ENCODE measurements at places on chromosomes 3 and 15.
A peak's percentile ranks its signal among the peaks of the same experiment; 100 is the strongest.

DNA sequence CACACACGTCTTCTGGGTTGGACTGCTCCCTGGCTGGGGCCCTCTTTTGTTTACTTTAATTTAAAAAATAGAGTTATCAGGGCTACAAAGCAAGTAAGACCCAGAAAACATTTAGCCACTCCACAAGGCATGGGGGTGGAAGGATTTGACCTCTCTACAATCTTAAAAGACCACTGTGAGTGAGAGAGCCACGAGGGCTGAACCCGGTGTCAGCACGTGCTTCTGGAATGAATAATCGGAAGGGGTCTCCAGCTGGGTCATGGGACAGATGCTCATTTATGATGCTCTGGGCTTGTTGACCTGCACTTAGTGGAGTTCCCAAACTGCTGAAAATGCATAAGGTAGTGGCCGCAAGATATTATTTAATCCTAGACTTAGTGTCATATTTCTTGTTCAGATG is 52.4 kb downstream of the EIF4E3 start:
- no peak for DNase-seq

- no peak for DNase-seq
Measured at GRCh38 chr3:40851836-40852235, 327.1 kb downstream of the ZNF621 start.

DNA sequence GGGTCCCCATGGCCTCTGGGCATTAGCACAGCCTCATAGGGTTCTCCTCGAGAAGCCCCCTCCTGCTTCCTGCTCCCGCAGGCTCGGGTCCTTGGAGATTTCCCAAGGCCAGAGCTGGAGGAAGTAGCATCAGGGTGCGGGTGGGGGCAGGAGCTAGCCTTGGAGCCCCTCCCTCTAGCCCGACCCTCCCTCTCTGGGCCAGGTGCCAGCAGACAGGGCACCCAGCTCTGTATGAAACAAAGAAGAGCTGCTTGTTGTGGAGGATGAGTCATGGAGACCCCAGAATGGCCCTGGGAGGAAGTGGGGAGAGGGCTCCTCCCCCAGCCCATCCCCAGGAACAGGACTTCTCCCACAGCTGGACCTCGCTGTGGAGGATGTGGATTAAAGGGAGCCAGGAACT is 29.2 kb downstream of the EPHB3 start:
- no peak for DNase-seq

GRCh38 chr3:100825574-100825973 is 116.3 kb downstream of the TFG start:
- DNase-seq = no peak

DNA sequence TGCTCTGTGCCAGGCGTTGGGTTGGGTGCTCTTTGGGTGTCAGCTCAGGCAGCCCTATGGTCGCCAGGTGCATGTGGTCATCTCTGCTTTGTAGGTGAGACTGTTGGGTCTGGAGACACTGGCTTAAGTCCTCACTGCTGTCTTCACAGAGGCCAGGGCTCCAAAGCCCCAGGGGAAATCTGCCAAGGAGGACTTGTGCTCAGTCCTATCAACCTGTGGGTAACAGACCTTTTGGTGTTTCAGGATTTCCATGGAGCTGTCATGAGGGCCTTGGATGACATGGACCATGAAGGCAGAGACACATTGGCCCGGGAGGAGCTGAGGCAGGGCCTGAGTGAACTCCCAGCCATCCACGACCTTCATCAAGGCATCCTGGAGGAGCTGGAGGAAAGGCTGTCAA is 50.1 kb upstream of the NR2C2 start:
- no peak for DNase-seq

DNA sequence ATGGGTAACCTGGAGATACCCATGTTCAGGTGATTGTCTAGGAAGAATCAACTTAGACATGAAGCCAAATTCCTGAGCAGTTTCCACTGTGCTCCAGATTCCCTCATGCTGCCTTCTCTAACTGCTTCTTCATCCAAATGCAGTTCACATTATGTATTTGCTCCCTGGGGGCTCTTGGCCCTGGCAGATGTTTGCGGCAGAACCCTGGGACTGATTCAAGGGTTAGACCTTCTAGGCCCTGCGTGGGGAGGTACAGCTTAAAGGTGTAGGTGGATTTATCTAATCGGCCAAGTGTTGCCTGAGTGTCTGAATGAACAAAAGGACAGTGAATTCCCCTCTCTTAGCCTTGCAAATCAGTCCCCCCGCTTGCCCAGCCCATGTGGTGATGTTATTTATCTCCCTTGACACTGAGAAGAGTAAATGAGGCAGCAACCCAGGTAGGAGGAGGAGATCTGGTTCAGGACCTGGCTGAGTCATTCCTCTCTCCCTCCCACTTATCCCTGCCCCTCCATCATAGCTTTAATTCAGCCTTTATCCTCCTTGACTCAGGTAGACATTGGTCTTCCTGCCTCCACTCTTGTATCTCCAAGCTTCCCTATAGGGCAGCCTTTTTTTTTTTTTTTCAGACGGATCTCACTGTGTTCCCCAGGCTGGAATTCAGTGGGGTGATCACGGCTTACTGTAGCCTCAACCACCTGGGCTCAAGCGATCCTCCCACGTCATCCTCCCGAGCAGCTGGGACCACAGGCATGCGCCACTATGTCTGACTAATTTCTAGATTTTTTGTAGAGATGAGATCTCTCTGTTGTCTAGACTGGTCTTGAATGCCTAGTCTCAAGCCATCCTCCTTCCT is 54.8 kb downstream of the MAGEF1 start:
- DNase-seq = no peak

GRCh38 chr3:128710816-128711433 is 15.1 kb upstream of the RAB7A start:
- DNase-seq = no peak

DNA sequence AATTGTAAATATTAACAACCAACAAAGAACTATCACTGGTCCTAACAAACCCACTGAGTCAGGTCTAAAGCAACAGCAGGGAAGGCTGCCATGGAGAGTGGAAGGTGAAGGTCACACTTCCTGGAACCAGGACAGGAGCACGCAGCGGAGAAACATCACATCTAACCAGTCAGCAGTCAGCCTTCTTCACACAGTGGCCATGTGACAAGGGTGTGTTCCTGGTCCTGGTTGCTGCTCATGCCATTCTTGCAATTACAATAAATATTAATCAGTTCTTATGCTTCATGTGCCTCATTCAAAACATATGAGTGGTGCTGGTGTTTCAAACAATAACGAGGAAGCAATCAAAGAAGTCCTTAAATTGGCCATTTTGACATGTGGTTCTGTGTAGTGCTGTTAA is 162.8 kb downstream of the ARRDC4 start:
- no peak for DNase-seq

GRCh38 chr3:148309390-148310035 is 388.2 kb upstream of the AGTR1 start:
- DNase-seq = no peak

GRCh38 chr15:83166830-83167229 is 40.8 kb downstream of the HDGFL3 start:
- DNase-seq = no peak

- DNase-seq = peak; percentile 16
Measured at GRCh38 chr3:197181741-197182140, 116.7 kb downstream of the DLG1 start.

DNA sequence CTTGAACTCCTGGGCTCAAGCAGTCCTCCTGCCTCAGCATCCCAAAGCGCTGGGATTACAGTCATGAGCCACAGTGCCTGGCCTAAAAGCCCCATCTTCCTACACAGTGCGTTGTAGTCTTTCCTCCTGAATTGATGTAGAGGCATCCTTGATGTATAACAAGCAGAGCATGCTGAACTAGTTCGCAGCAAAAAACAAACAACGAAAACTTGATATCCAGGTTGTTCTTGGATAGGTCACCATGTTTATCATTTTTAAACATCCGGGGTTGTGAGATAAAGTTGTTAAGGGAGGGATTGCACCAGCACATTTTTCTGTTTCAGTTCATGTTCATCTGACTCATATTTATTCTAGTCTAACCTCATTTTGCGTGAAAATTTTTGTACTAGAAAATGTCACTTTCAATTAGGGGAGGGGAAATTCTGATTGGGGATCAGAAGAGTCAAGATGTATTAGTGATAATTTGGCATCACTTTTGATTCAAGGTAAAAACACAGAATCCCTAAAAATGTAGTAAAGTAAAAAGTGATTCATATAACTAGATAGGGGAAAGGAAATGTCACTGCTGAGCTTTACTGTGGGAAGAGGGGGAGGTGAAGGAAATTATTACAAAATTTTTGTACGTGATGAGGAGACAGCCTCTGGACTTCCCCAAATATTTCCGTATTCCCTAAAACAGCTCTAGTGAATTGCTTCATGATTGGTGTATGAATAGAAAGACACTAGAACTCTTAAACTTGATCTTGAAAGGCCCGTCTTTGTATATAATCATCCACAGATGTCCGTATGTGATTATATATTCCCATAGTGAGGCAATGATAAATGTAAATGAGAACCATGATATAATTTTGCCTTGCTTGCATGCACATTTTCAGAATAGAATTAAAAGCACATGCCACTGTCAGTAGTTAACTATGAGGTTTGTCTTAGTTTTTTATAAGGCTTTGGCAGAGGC is 22.9 kb downstream of the RAB8B start:
- DNase-seq = no peak

GRCh38 chr3:59249004-59249403 is 199.2 kb upstream of the CFAP20DC start:
- DNase-seq = no peak

DNA sequence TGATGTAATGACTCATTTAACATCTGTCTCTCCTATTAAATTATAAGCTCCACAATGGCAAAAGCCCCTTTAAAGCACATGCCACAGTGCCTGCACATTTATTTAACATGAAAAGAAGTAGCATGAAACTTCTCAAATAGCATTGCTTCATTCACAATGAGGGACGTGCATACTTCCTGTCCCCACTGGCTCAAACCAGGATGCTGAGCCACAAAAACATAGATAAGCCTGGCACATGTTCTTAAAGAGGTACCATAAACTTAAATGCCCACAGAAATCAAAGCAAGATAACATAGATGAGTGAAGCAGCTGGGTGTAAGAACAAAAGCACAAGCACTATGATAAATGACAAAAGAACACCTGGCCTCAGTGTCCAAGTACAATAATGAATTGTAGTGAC is 3.8 kb downstream of the TP53BP1 start:
- DNase-seq = no peak

GRCh38 chr3:14606669-14607339 is 44.8 kb upstream of the CCDC174 start:
- no peak for DNase-seq

DNA sequence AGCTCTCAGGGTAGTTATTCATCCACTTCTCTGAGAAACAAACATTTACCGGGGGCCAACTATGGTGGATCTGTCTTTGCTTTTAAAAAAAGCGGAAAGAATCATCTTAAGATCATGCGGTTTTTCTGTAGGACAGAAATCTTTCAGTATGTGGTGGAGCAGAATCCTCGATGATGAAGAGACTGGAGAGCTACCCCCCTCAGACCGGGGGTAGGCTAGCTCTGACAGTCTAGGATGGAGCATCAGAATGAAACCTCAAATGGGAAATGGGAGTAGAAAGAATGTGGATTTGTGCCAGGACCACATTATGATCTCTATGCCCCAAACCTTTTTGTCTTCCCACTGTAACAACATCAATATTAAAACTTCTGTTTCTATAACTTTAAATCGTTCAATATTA is 30.3 kb downstream of the TPRG1 start:
- no peak for DNase-seq

- peak; percentile 30 for DNase-seq
Measured at GRCh38 chr15:70196372-70197316, 98.9 kb upstream of the TLE3 start.

- DNase-seq = no peak
Measured at GRCh38 chr3:134211797-134212196, 38.9 kb downstream of the RYK start.

DNA sequence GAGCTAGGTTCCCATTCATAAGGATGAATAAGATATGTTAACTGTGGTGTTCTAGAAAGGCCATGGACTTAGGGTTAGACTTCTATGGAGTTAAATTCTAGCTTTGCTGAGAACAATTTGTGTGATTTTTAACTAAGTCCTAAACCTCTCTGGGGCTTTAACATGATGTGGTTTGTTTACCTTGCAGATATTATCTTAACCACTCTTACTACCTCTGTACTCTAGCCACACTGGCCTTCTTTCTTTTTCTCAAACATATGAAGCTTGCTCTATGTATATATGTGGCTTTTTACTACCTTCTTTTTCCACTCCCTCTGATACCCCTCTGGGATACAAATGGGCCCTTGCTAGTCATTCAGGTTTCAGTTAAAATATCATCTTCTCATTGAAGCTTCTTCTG is 108.4 kb downstream of the ZNF609 start:
- no peak for DNase-seq

Measured in tibial nerve (tissue), 4 donors.